ENCODE measurements at places on chromosomes 12 and 14.

- DNase-seq, result no peak
Observed at GRCh38 chr12:75660107-75660530, 148.7 kb upstream of the KRR1 start.

- no peak for DNase-seq
Observed at GRCh38 chr12:99235381-99235780, 412.2 kb upstream of the GARIN6 start.

- no peak for DNase-seq
Observed at GRCh38 chr14:89032086-89032649, 207.7 kb downstream of the TTC8 start.

- DNase-seq, result no peak
Observed at GRCh38 chr14:77738559-77739250, 22.3 kb downstream of the SNW1 start.

DNA sequence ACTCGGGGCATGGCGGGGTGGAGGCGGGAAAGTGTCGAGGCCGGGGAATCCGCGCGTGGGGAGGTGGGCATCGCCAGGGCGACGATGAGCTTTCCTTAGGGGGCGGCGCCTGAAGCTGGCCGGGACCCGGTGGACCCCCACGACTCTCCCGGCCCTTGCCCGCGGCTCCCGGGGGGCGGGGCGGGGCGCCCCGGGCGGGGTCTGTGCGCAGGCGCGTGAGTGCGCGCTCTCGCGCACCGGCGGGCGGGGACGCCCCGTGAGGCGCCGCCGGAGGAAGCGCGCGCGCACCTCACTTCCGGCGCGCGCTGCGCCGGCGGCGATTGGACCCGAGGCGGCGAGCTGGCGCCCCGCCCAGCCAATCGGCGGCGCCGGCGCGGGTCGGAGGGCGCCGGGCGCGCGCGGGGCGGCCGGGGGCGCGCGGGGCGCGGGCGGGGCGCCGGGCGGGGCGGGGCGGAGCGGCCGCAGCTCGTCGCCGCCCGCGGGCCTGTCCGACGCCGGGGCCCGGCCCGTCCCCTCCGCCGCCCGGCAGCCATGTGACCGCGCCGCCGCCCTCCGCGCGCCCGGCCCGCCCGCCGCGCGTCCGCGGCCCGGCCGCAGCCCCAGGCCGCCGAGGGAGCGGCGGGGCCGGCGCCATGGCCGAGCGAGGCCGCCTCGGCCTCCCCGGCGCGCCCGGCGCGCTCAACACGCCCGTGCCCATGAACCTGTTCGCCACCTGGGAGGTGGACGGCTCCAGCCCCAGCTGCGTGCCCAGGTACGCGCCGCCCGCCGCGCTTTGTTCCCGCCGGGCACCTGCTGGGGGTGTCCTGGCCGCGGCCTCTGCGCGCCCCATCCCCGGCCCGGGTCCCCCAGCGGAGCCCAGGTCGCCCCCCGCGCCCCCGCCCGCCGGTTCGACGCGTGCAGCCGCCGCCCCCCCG lies at the start of gene PACS2:
PACS2 (plus strand) TSS at position 462 of the 914 bp plus-strand sequence; CDS start at position 633, 171 bp downstream.
- DNase-seq, result peak; percentile 79

- DNase-seq, result peak; percentile 69
Observed at GRCh38 chr12:47742253-47742825, 16.3 kb downstream of the RAPGEF3 start.

DNA sequence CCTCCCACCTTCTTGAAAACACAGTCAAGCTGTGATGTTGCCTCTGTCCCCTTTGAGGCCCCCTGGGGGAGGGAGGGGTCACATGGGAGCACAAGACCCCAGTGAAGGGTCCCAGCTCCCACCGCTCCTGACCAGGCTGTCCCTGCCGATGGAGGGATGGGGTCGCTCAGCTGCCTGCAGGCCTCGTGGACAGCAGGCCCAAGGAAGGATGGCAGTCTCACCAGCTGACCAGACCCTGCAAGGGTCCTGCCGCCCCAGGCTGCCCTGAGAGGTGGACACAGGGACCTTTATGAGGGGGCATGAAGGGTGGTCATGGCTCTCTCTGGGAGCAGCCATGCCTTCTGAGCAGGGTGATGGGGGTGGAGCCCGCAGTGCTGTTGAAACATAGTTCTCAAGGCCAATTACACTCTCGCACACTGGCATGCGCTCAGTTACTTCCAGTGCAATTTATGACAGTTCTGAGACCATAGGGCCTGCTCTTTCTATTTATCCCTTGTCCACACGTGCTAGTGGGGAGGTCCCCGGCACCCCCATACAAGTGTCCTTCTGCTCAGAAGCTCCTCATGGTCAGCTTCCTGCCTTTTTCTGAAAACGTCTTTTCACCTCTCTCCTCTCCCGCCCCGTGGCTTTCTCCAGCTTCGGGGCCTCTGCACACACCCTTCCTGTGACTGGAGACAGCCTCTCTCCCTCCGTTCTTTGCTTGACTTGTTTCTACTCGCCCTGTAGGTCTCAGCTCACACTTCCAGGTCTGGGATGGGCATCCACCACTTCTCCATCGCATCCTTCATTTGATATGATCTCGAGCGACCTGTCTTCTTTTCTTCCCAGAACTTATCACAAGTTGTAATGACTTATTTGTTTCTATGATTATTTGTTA lies 313.1 kb downstream of the ADGRD1 start:
- DNase-seq, result no peak

DNA sequence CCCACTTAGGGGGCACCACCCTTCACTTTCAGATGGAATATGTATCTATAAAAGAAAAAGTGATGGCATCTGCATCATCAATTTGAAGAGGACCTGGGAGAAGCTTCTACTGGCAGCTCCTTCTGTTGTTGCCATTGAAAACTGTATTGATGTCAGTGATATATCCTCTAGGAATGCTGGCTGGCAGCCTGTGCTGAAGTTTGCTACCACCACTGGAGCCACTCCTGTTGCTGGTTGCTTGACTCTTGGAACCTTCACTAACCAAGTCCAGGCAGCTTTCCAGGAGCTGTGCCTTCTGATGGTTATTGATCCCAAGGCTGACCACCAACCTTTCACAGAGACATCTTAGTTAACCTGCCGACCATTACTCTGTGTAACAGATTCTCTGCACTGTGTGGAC lies 44.7 kb downstream of the RIMKLB start:
- no peak for DNase-seq

- no peak for DNase-seq
Observed at GRCh38 chr12:509500-509899, 49.8 kb downstream of the B4GALNT3 start.

- no peak for DNase-seq
Observed at GRCh38 chr12:124283326-124283725, 11.6 kb upstream of the RFLNA start.

GRCh38 chr12:23197266-23197665 lies 572.3 kb downstream of the ETNK1 start:
- no peak for DNase-seq

DNA sequence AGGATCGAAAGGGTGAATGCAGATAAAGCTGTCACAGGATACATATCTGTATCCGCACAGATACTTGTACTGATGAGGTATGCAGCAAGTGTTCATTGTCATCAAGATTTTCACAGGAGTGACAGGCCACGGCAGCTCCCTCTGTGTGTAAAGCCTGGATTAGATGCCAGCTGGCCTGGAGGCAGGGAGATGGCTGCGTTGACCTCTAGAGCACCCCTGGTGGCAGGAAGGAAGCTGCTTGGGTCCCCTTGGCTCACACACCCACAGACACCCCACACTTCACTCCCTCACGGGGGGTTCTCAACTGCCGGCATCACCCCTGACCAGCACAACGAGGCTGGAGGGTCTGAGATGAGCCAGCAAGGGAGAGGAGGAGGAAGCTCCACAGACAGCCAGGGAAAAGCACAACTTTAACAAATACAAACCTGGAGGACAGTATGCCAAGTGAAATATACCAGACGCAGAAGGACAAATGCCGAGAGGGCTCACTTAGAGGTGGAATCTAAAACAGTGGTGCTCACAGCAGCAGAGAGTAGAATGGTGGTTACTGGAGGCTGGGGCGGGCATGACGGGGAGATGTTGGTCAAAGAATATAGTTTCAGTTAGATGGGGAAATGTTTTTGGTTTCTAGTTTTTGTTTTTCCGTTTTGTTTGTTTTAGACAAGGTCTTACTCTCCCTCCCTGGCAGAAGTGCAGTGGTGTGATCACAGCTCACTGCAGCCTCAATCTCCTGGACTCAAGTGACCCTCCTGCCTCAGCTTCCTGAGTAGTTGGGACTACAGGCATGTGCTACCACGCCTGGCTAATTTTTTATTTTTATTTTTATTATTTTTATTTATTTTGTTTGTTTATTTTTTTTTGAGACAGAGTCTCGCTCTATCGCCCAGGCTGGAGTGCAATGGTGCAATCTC lies 45.7 kb downstream of the TEAD4 start:
- no peak for DNase-seq

DNA sequence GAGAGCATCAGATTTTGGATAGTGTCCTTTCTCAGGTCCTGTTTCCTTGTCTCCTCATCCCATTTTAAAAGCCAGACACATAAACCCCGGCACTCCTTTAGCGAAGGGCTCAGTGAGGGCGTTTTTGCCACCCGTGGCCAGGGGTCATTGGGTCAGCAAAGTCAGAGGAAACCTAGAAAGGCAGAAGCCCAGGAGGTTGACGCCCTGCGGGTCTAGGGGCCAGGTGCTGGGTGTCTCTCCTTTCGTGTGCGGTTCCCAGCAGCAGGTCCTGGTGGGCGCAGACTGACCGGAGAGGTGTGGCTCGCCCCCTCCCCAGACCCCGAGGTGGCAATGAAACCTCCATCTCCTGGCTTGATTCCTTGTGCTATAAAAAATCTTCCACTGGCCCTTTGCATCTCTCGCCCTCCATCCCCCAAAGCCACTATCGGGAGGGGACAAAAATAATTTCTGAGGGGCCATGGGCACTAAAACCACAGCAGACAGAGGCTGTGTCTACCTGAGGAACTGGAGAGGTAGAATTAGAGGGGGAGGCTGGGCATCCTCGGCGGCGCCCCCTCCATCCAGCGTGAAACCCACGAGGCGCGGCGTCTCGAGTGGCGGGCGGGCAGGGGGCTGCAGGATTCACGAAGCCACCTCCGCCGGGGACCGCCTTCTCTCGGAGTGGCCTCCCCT lies 858 bp upstream of the FRMD6 start:
- DNase-seq, result no peak

GRCh38 chr14:94062344-94062940 lies 18.6 kb downstream of the DDX24 start:
- no peak for DNase-seq

- no peak for DNase-seq
Observed at GRCh38 chr12:117282490-117282889, 78.9 kb downstream of the NOS1 start.

DNA sequence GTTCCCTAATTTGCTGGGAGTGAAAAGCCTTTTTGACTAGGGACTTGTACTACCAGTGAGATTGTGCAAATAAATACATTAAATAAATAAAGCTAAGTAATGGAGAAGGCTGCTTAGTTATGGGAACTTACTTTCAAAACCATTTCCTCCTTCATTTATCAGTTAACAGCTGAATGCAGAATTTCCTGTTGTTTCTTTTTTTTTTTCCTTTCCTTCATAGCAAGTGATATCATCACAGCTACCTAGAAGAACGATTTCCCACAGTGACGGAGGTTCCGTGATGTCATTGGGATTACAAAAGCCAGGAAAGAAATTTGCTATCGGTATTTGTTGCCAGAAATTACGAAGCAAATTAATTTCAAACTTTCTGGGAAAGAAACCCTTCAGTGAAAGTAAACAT lies 42.1 kb upstream of the SOCS2 start:
- DNase-seq, result no peak

DNA sequence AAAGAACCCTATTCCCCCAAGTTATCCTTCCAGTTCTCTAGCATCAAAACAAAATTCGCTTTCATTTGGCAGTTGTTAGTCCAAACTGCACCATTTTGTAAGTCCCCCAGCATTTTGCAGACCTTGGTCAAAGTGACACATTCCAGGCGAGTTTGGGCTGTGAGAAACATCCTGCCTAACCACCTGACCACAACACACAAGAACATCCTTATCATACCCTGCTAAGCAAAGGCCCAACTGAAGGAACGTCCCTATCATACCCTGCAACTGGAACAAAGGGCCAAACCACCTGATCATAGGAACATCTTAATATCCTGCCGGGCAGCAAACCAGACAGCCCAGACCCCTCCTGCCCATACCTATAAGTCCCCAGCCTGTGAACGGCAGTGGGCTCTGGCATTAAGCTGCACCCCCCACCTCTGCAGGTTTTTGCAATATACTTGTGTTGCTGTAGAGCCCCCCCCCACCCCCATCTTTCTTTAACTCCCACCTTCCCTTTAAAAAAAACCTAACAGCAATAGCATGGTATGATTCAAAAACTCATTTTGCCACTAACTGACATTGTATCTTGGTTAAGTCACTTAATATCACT lies 2.7 kb downstream of the PCNX4 start:
- DNase-seq, result no peak

- no peak for DNase-seq
Observed at GRCh38 chr12:22272335-22273151, 62.0 kb downstream of the ST8SIA1 start.

- DNase-seq, result no peak
Observed at GRCh38 chr14:65206448-65207096, 104.3 kb upstream of the MAX start.

- DNase-seq, result no peak
Observed at GRCh38 chr12:32906399-32907165, 10.0 kb upstream of the PKP2 start.

DNA sequence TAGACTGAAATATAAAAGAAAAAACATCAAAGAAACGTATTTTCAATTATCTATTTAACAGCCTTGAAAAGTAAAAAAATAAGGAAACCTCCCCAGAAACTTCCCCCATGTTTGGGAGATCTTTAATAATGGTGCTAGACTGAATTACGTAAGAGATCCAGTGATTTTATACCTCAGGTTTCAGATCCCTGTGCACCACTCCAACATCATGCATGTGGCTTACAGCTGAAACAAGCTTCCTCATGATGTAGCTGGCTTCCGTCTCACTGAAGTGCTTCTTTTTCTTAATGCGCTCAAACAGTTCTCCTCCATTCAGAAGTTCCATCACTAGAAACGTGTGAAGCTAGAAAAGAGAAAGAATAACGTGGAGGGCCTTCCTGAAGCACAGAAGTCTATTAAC lies 78.0 kb upstream of the TTC7B start:
- DNase-seq, result no peak

GRCh38 chr14:94517641-94518257 lies 8.5 kb upstream of the SERPINA12 start:
- DNase-seq, result no peak

DNA sequence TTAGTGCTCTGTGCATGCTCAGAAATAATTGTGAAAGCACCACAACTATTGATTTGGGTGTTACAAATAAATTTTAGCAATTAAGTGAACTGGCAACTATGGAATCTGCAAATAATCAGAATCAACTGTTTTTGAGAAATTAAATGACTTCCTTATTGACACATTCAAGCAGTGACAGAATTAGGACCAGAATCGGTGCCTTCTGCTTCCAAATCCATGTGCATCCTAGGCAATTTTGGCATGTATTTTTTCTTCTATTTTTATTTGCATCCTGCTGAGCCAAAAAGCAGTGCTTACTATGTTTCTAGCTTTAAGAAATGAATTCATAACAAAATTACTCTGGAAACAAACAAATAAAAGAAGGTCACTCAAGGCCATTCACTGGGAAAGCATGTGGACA lies 408.2 kb downstream of the GXYLT1 start:
- no peak for DNase-seq

GRCh38 chr12:59578254-59578653 lies 17.6 kb upstream of the SLC16A7 start:
- no peak for DNase-seq
